ENCODE measurements at places on chromosomes 5 and 9. TPM values are rescaled to one million over a fixed set of nuclear protein-coding genes. Genes with fewer than 3 reads are reported as not detected.

DNA sequence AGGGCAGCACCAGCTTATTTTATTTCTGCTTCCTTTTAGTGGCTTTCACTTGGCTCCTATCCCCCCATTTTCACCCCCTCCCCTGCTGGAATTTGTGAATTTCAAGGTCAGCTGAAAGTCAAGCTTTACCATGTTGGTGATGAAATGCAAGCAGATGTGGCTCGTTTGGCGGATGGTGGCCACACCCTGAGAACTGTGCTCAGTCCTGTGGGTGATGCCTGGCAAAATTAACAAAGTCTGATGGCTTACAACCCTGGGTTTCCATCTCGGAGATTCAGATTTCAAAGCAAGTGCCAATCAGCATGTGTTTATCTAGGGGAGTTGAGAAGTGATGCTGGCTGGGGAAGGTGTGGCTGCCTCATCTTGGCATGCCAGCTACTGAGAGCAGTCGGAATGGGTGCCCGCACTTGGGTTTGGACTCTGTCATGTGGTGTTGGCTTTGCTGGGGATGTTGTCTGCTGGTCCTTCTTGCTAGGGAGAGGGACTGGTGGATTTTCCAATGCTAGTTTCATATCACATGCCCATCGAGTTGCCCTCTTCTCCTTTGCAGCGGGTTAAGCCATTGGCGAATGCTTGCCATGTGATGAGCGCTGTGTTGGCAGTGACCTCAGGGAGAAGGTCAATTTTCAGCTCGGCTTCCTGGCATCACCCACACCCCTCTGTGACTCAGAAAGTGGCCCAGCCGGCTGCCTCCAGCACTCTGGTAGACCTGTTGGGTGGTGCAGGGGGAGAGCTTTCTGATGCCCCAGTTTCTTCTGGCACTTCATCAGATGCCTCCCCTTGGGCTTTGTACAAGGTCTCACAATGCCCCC lies 77.0 kb upstream of the PITX1 start:
- no peak for DNase-seq
- H3K4me3 ChIP-seq, result no peak overlapping the region
- no peaks in the 10 kb centered on the region for H3K27me3 ChIP-seq
- H3K36me3 ChIP-seq, result no peaks in the 10 kb centered on the region
- no peaks in the 10 kb centered on the region for H3K4me1 ChIP-seq

- no peak overlapping the region for H3K4me3 ChIP-seq
- DNase-seq, result no peak
- no peaks in the 10 kb centered on the region for H3K36me3 ChIP-seq
- no peak overlapping the region for H3K27ac ChIP-seq
- H3K4me1 ChIP-seq, result no peaks in the 10 kb centered on the region
Observed at GRCh38 chr5:35171078-35171477, 59.2 kb downstream of the PRLR start.

GRCh38 chr5:141362719-141363118 lies 1.2 kb upstream of the PCDHGA5 start:
- no peaks in the 10 kb centered on the region for H3K4me1 ChIP-seq
- H3K36me3 ChIP-seq, result no peaks in the 10 kb centered on the region
- no peak for DNase-seq
- peaks cover 28% of the 10 kb centered on the region for H3K27me3 ChIP-seq

The PCDHB6 gene
- total RNA-seq, result not detected

The NXNL2 gene
- total RNA-seq, result not detected

DNA sequence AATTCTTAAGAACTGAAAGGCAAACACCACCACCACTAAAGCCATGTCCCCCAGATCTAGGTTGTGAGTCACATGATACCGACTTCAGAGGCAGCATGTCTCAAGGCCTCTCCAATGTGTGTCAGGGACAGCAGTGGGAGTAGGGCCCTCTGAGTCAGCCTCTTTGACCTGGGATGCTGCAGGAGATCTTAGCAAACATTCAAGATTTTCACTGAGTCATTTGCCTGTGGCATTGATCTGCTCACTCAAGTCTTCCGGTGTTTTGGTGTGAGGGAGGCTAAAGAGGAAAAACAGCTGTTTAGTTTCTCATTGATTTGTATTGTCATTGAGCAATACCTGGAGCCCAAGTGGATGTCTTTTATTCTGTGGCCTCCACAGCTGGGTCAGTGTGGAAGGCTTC lies 36.1 kb downstream of the TMC1 start:
- H3K4me3 ChIP-seq, result no peak overlapping the region
- no peaks in the 10 kb centered on the region for H3K36me3 ChIP-seq
- no peak for DNase-seq
- H3K27ac ChIP-seq, result no peak overlapping the region

The SEMA4D gene
- total RNA-seq, result 243 TPM

GRCh38 chr5:14263113-14263512 lies 120.0 kb downstream of the TRIO start:
- H3K27me3 ChIP-seq, result no peaks in the 10 kb centered on the region
- no peaks in the 10 kb centered on the region for H3K36me3 ChIP-seq
- no peak overlapping the region for H3K4me3 ChIP-seq
- H3K4me1 ChIP-seq, result peaks cover 5% of the 10 kb centered on the region
- DNase-seq, result no peak

The LOX gene
- total RNA-seq, result not detected

DNA sequence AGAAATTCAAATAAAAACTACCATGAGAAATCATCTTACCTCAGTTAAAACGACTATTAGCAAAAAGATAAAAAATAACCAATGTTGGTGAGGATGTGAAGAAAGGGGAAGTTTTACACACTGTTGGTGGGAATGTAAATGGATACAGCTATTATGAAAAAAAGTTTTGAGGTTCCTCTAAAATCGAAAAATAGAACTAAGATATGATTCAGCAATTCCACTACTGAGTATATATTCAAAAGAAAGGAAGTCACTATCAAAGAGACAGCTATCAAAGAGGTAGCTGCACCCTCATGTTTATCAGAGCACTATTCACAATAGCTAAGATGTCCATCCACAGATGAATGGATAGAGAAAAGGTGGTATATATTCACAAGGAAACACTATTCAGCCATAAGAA lies 1888.4 kb downstream of the MAT2B start:
- H3K27me3 ChIP-seq, result no peaks in the 10 kb centered on the region
- H3K36me3 ChIP-seq, result no peaks in the 10 kb centered on the region
- H3K4me1 ChIP-seq, result no peaks in the 10 kb centered on the region

DNA sequence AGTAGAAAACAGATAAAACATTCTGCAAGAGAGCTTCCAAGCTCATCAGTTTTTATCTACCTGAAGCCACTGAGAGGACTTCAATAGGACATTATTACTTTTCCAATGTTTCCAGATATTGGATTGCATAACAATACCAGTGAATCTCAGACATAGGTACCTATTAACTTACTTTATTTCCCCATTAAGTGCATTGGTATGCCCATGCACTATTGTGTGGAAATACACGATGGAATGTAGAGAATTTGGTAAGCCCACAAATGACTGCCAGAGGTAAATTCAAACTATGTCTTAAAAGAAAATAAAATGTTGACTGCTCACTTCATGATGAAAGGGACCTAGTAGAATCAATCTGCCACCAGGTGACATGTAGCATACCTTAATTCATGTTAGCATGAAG lies 48.1 kb upstream of the PRR16 start:
- no peak for DNase-seq
- H3K4me3 ChIP-seq, result no peak overlapping the region
- H3K27me3 ChIP-seq, result no peaks in the 10 kb centered on the region
- no peaks in the 10 kb centered on the region for H3K4me1 ChIP-seq
- H3K27ac ChIP-seq, result no peak overlapping the region
- no peaks in the 10 kb centered on the region for H3K36me3 ChIP-seq
